ENCODE measurements at places on chromosomes 5 and 9.

GRCh38 chr5:124659798-124660197, 86.6 kb downstream of the ZNF608 start:
- H3K4me3 ChIP-seq, result no peak overlapping the region
- H3K4me1 ChIP-seq, result peaks cover 61% of the 10 kb centered on the region
- H3K27ac ChIP-seq, result peak overlapping the region; percentile 3
- DNase-seq, result no peak
- H3K27me3 ChIP-seq, result no peaks in the 10 kb centered on the region
- H3K36me3 ChIP-seq, result peaks cover 5% of the 10 kb centered on the region

DNA sequence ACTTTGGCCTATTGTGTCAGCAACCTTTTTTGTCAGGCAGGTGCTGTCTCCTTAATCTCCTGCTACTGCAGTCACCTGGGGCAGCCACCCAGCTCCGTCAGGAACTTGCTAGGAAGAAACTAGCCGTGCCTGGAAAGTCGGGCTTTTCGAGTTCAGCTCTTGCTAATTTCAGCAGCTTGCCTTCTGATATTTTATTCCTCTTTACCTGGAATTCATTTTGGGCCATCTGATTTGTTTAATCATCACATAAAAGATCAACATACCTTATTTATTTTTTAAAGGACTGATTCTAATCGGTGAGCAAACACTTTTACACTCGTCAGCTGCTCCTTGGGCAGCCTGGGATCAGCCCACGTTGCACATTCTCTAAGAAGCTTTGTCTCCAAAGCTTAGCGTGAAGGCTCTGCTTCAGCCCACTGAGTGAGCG, 42.2 kb downstream of the PRLR start:
- no peak overlapping the region for H3K4me3 ChIP-seq
- no peak for DNase-seq
- H3K27ac ChIP-seq, result no peak overlapping the region
- H3K4me1 ChIP-seq, result no peaks in the 10 kb centered on the region

DNA sequence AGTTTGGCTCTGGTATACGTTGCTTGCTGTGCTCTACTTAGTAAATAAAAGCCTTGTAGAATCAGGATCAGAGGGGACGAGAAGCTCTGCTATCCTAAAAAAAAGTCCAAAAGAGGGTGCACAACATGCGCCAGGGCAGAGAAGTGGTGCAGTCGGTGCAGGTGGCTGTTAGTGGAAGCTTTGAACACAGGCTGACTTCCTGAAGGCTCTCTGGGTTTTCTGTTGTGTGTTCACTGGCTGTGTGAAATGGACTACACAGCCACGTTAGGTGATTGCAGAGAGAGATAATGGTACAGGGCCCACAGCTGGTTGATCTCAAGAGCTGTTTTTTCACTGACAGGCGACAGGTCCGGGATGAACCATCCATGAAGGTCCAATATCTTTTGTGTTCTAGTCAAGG, 167.4 kb downstream of the TMEM167A start:
- H3K36me3 ChIP-seq, result no peaks in the 10 kb centered on the region
- H3K4me1 ChIP-seq, result no peaks in the 10 kb centered on the region
- no peak overlapping the region for H3K4me3 ChIP-seq
- no peak for DNase-seq

- H3K27me3 ChIP-seq, result no peaks in the 10 kb centered on the region
- H3K4me3 ChIP-seq, result no peak overlapping the region
- peaks cover 55% of the 10 kb centered on the region for H3K4me1 ChIP-seq
- H3K27ac ChIP-seq, result peak overlapping the region; percentile 76
Observed at GRCh38 chr9:79609468-79610018, 37.8 kb downstream of the TLE4 start.

GRCh38 chr9:98453589-98454311, 198.3 kb upstream of the TBC1D2 start:
- H3K27ac ChIP-seq, result no peak overlapping the region
- H3K27me3 ChIP-seq, result peaks cover 14% of the 10 kb centered on the region
- no peaks in the 10 kb centered on the region for H3K36me3 ChIP-seq

GRCh38 chr9:15295761-15296405, 11.1 kb downstream of the TTC39B start:
- DNase-seq, result no peak
- H3K27ac ChIP-seq, result peak overlapping the region; percentile 97
- no peaks in the 10 kb centered on the region for H3K27me3 ChIP-seq

Data from osteocyte (in vitro differentiated cells).